B cell (primary cell): ENCODE measurements at places on chromosomes 4 and X. TPM values are rescaled to one million over a fixed set of nuclear protein-coding genes. Genes with fewer than 3 reads are reported as not detected.

Gene AKAP14
- not detected in 2 replicates for total RNA-seq

Gene GSX2
- 0.47 and 0.58 TPM in 2 replicates for total RNA-seq

Gene GAGE12J
- not detected in 2 replicates for total RNA-seq

Gene FAM133A
- not detected in 2 replicates for total RNA-seq

Gene ASB9
- total RNA-seq = not detected in 2 replicates

DNA sequence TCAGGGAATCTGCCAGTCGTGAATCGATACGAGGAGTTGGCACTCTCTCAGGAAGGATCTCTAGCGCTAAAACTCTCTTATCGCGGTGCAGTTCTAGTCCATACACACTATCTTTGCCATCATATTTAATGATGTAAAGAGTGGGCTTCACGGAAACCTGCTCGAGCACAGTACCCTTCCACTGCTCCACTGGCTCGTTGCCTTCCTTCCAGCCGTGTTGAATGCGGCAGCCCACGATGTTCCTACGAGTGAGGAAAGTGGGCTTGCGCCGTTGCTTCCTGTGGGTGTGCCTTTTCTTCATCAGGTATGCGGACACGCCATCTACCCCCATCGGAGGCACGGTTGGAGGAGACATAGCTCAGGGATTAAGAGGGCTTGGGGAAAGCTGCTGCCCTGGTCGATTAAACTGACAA, 661 bp downstream of the SPIN4 start:
- H3K27me3 ChIP-seq = no peaks in the 10 kb centered on the region
- peak overlapping the region; percentile 60 for H3K4me3 ChIP-seq
- peak; percentile 31 for DNase-seq
- H3K27ac ChIP-seq = no peak overlapping the region
- H3K36me3 ChIP-seq = no peaks in the 10 kb centered on the region

DNA sequence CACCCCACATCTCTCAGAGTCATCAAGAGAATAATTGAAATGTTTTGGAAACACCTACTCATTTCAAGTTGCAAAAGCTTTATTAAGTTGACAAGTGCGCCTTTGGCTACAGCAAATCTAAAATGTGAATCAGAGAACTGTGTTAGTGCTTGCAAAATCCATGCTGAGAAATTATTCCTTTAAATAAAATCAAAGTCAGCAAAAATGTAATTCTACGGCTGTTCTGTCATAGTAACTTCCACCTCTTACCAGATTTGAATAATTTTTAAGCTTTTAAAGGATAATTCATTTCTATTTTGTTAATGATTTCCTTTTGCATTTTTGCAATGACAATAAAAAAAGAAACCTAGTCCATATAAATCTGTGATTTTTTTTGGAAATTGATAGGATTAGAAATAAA, 1779.1 kb downstream of the STIM2 start:
- H3K4me1 ChIP-seq = no peaks in the 10 kb centered on the region
- no peaks in the 10 kb centered on the region for H3K36me3 ChIP-seq
- no peak for DNase-seq
- H3K27me3 ChIP-seq = no peaks in the 10 kb centered on the region
- no peak overlapping the region for H3K4me3 ChIP-seq

DNA sequence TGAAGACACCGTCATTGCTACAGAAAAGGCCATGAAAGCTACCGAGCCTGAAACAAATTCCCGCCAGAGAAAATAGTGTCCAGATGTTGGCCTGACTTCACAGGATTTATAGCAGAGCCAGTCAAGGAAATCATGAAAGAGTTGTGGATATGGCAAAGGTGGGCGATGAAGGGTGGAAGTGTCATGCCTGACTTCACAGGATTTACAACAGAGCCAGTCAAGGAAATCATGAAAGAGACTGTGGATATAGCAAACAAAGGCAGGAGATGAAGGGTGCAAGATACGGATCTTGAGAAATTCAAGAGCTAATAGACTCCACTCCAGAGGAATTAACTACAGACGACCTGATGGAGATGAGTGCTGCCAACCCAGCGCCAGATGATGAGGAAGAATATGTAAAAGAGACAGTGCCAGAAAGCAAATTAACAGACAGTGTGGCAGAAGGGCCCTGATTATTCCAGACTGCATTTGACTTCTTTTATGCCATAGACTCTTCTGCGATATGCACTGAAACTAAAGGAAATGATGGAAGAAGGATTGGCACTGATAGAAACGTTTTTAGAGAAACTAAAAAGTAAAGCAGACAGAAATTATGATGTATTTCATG, 17.2 kb downstream of the TRMT44 start:
- no peak overlapping the region for H3K4me3 ChIP-seq
- H3K4me1 ChIP-seq = no peaks in the 10 kb centered on the region
- H3K27ac ChIP-seq = no peak overlapping the region
- H3K27me3 ChIP-seq = no peaks in the 10 kb centered on the region
- no peaks in the 10 kb centered on the region for H3K36me3 ChIP-seq

GRCh38 chrX:53681661-53682060, 4.9 kb downstream of the HUWE1 start:
- H3K27ac ChIP-seq = peak overlapping the region; percentile 22

DNA sequence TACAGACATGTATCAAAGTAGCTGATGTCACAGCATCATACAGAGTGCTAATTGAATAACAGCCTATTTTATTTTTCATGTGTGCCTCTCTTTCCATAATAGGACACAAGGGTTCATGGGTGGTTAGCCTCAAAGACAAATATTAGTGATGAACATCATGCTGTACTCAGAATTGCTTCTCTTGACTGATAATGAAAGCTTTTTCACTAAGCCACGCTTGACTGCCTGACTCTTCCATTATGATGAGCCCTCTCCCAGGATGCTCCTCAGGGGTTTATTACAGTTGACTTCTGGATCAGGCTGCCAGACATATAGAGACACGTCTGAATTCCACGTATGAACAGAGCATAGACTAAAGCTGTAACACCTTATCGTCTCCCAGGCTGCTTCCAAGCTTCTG, 2757.5 kb downstream of the PCDH7 start:
- H3K4me1 ChIP-seq = no peaks in the 10 kb centered on the region
- H3K27me3 ChIP-seq = no peaks in the 10 kb centered on the region
- no peaks in the 10 kb centered on the region for H3K36me3 ChIP-seq
- DNase-seq = no peak
- no peak overlapping the region for H3K4me3 ChIP-seq
- no peak overlapping the region for H3K27ac ChIP-seq

GRCh38 chr4:1398681-1399507, 7.3 kb downstream of the NKX1-1 start:
- no peak overlapping the region for H3K27ac ChIP-seq
- H3K36me3 ChIP-seq = no peaks in the 10 kb centered on the region
- peak; percentile 3 for DNase-seq
- peaks cover 34% of the 10 kb centered on the region for H3K27me3 ChIP-seq
- H3K4me1 ChIP-seq = peaks cover 10% of the 10 kb centered on the region

GRCh38 chr4:158814207-158814606, 45.4 kb downstream of the FNIP2 start:
- H3K36me3 ChIP-seq = no peaks in the 10 kb centered on the region
- H3K27ac ChIP-seq = no peak overlapping the region
- peaks cover 61% of the 10 kb centered on the region for H3K27me3 ChIP-seq
- peaks cover 20% of the 10 kb centered on the region for H3K4me1 ChIP-seq
- H3K4me3 ChIP-seq = no peak overlapping the region
